ENCODE measurements at places on chromosomes 12 and 14. TPM values are rescaled to one million over a fixed set of nuclear protein-coding genes. Genes with fewer than 3 reads are reported as not detected.
A peak's percentile ranks its signal among the peaks of the same experiment; 100 is the strongest.

Gene POC1B
- total RNA-seq: 24.8 TPM

Gene FIGNL2
- total RNA-seq: 0.29 TPM

Gene TDRD9
- 1.1 TPM for total RNA-seq

DNA sequence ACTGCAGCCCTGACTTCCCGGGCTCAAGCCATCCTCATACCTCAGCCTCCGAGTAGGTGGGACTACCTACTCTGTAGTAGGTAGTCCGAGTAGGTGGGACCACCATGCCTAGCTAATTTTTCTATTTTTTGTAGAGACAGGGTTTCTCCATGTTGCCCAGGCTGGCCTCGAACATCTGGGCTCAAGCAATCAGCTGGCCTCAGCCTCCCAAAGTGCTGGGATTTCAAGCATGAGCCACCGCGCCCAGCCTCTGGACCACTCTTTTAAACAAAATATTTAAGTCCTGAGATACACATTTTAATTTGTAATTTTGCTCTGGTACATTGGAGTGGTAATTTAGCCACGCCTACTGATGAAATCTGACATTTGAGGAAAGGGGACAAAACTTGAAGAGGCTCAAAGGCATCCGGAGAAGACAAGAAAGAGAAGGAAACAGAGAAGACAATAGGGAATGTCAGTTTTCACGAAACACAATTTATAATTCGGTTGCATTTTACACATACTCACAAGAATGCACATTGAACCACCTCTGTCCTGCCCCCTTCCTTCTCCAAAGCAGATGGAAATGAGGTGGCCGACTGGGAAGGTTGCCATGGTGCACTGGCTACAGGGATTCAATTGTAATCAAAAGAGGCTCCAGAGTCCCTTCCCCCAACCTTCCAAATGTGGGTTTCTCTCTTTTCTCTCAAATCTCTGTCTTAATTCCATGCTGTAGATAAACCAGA, 9.7 kb upstream of the TUBA1A start:
- H3K27me3 ChIP-seq: no peaks in the 10 kb centered on the region
- H3K4me3 ChIP-seq: peak overlapping the region; percentile 47
- no peaks in the 10 kb centered on the region for H3K36me3 ChIP-seq
- peak overlapping the region; percentile 56 for H3K27ac ChIP-seq
- peaks cover 30% of the 10 kb centered on the region for H3K4me1 ChIP-seq

All from osteoblast (primary cell).